ENCODE measurements at places on chromosomes 5 and 9.

GRCh38 chr5:44497606-44498005, 108.4 kb upstream of the FGF10 start:
- no peak for DNase-seq

GRCh38 chr5:60026161-60026560, 132.6 kb upstream of the PDE4D start:
- DNase-seq, result no peak

DNA sequence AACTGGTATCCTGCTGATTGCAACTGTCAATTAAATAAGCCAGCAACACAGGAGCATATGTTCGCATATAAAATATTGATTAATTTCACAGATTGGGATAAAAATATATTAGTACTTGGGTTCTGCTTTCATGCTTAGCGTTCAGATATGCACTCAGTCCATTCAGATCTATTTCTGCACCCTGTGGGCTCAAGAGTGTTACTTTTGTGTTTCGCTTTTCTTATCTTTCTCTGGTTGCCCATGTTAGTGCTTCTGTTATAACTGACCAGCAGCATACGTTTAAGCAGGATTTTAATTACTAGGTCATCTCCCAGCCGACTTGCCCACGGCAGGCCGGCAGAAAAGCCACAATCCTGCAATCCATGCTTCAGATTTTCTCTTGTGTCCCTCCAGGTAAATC, 289.1 kb downstream of the EBF1 start:
- no peak for DNase-seq

DNA sequence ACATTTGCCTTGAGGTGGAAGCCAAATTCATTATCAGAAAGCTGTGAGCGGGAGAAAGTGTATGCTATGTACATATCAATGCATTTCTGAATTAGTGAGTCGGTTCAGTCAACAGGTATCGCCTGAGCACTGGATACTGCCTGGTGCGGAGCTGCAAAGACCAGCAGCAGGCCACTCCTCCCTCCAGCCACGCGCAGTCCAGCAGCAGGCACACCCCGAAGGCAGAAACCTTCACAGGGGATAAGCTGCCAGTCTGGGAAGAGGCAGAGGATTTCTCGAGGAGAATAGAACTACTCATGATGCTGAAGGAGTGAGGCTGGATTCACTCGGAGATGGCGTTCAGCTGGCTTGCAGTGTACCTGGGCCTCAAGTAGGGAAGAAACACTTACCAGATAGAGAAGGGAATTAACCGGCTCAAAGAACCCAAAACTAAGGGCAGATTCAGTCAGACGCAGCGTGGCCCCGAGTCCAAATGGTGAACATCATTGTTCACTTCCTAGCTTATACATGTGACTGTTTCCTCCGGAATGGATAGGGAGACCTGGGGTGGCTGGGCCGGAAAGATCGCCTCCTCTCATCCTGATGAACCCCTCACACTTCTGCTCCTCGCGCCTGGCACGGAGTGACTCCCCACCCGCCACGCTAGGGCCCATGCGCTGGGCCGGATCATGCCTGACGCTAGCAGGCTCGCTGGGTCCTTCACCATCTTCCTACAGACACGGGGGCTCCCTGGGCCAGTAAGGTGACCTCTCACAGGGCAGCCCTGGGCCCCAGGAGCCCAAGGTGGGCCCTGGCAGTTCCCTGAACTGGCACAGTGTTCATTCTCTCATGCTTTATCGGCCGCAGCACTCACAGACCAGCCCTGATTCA, 78.1 kb upstream of the SPATA31C2 start:
- no peak for DNase-seq

DNA sequence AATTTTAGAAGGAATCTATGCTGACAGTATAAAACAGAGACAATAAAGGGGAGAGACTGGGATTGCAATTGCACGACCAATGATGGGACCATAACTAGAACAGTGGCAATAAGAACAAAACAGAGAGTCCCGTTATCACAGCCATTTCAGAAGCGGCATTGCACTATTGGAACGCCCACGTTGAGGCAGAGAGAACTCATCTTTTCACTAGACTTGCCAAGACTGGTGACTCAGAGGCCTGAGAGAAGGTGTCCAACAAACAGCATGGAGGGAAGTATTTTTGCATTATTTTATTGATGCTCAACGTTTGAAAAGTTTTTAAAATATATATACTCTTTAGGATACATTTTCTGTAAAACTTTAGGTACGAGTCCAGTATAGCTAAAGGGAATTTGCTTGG, 737.7 kb downstream of the TLE1 start:
- DNase-seq, result no peak

DNA sequence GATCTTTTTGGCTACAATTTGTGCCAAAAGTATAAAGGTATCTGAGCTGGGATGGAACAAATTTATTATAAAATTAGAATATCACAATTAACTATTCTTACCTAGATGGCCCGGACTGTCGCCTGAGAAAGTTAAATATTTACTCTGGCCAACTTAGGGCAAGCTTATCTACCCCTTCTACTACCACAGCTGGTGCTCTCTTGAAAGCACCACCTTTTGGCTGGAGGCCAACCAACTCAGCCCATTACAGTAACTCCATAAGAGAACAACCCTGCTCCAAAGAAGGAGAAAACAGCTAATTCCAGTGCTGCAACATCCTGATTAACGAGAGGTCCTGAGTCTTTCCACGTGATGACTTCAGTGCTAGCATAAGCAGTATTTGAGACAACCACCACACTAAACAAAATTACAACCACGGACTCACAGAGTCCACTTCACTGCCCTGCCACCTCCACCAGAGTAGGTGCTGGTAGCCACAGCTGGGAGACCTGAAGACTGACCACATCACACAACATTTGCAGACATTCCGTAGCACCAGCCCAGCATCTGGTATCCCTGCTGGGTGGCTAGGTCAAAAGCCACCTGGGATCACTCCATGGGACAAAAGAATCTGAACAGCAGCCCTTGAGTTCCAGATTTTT, 43.2 kb downstream of the RGMB start:
- no peak for DNase-seq

DNA sequence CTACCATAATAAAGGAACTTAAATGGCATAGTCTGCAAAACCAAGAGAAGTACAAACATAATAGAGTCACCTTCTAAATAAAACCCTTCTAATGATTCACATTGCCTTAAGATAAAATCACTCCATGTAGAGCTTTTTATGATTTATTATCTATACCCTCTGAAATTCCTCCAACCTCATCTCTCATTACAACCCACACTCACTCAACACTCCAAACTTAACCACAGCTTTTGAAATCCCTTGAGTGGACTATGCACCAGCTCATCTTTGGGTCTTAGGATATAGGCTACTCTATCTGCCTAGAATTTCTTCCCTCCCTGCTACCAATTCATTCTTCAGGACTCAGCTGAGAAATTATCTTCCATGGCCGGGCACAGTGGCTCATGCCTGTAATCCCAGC, 122.5 kb downstream of the CETN3 start:
- DNase-seq, result no peak

GRCh38 chr9:38440516-38440915, 16.3 kb upstream of the IGFBPL1 start:
- peak; percentile 73 for DNase-seq

- peak; percentile 43 for DNase-seq
These were observed 173.5 kb downstream of the TRIM32 start for GRCh38 chr9:116860509-116861120.

DNA sequence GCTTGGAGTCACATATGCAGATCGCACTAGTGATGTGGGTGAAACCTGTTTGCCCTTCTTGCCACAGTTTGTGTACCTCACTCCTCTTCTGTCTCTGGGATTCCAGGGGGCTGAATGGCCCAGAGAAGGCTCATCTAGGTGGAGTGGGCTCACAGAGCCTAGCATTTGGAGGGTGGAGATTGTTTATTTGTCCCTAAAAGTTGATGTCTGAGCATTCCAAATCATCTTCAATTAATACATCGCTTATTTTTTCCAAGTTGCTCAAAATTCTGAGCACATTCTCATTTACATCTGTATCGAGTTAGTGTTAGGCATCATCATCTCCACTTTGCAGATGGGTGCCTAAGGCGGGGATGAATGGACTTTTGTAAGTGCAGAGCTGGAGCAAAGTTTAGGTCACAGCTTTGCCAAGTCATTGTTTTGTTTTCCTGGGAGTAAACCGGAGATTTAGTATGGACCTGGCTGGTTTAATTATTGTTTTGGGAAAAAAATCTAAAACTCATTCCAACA, 2.0 kb downstream of the ABL1 start:
- DNase-seq, result no peak

GRCh38 chr9:110777196-110777875, 108.7 kb downstream of the MUSK start:
- DNase-seq, result no peak

GRCh38 chr5:129243039-129243438, 148.5 kb downstream of the ISOC1 start:
- DNase-seq, result no peak

DNA sequence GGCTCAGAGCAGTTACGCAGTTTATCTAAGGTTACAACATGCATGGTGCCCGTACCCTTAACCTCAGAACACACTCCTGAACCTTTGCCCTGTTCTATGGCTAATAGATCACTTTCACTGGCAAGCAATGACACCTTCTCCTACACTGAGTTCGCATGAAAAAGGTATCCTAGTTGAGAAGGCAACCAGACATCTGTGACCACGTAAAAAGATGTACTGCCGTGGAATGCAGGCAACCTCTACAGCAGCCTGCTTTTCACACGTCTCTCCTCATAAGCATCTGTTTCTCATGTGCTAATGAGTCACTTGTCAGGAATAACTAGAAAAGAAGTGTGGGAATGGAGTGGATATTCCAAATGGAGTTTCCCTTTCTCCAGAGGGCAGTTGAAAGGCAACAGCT, 71.4 kb downstream of the FBXO38 start:
- no peak for DNase-seq

- DNase-seq, result no peak
These were observed 83.8 kb upstream of the STC2 start for GRCh38 chr5:173411791-173412555.

DNA sequence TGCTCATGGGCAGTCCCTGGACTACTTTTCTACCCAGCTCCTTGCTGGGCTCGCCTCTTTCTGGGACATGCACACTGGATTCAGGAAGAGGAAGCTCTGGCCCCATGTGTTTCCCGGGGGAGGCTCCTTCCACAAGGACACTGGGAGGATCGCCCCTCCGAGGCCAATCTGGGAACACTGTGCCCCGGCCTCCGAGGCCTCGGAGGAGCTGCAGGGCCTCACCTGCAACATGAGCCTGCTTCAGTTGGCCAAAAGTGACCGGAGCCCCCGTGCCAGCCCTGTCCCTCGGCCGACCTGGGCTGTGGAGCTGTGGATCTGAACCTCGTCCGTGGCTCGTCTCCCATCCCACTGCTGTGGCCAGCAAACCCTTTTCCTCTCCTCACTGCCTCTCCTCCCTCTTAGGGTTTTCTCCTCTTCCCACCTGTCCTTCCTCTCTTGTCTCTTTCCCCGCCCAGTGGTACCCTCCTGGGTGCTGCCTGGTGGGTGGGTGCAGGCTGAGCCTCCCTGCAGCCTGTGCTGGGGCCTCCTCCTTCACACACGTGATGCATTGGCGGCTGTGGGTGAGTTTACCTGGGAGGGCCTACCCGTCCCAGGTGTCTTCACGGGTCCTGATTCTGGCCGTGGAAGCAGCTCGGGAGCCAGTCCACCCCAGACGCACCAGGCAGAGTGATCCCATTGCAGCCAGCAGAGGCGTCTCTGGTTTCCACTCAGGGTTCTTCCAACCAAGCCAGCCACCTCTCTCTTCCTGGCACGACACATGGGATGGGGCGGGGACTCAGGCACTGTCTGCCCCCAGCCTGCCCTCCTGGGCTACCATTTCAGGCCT, 241.8 kb downstream of the CACNA1B start:
- no peak for DNase-seq

GRCh38 chr5:114903767-114904166, 265.9 kb downstream of the TRIM36 start:
- no peak for DNase-seq

GRCh38 chr9:87286506-87286905, 211.2 kb upstream of the DAPK1 start:
- DNase-seq, result no peak

DNA sequence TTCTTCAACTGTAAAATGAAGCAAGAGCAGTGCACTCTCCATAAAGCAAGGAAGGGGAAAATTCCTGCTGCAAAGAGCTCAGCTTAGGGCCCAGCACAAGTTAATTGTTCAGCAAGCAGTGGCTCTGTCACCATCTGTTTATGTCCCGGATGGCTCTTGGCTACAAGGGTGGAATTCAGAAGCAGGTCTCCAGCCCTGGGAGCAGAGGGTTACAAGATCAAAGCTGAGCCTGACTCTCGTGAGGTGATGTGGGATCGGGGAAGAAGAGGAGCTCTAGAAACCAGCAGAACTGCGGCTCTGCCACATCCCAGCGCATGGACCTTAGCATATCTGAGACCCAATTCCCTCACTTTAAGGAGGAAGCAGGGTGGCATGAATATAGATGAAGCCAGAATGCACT, 25.2 kb upstream of the OLFM1 start:
- DNase-seq, result no peak

- no peak for DNase-seq
These were observed 7.2 kb downstream of the PDLIM4 start for GRCh38 chr5:132264546-132265335.

DNA sequence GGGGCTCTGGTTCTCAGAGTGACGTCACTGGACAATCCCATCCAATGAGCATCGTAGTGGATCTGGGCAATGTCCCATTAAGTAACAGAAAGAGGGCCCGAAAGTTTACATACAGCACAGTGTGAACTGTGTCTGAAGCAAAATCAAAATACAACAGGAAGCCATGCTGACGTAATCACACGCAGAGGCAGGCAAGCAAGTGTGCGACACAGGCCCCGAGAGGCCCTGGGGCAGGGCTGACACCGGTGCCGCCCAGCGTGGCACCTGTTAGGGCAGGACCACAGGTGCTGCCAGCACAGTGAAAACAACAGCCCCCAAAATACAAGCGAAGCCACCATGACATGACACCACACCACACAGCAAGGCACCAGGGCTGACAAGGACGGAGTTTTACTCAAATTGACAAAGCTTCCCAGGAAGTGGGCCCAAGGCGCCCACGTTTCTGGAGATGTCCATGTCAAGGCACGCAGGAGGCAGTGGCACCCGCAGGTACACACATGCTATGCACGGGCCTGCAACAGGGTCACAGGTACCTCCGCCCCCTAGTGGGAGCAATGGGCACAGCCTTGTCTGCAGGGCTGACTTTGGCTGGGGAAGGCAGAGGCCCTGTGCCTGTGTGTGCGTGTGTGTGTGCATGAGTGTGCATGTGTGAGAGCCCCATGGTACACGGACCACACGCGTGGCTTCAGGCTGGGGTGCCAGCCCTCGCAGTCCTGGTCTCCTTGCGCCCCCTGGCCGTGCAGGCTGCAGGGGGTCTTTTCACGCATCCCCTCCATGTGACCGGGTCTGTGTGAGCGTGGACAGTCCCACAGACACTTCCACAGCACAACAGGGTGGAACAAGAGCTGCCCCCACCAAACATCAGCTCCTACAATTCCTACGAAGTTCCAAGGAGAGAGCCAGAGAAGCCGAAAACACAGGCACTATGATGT, 19.6 kb downstream of the QSOX2 start:
- peak; percentile 28 for DNase-seq

DNA sequence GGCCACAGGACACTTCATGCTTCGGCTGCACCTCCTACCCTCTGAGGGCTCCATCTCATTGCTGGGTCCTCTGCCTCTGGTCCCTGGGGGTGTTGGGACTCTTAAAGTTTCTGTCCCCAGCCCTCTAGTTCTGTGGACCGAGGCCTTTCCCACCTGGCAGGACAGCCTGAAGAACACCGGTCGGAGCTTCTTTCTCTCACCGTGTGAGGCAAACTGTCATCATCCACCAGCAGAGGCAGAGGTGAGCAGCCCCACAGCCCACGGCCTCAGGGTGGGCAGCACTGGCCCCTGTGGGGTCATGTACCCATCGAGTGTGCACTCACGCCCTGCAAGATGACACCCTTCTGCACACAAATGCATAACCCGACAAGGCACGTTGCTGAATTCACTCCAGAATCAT, 49.9 kb downstream of the IRX2 start:
- DNase-seq, result no peak
